ENCODE measurements at places on chromosomes 3 and 15. TPM values are rescaled to one million over a fixed set of nuclear protein-coding genes. Genes with fewer than 3 reads are reported as not detected.

DNA sequence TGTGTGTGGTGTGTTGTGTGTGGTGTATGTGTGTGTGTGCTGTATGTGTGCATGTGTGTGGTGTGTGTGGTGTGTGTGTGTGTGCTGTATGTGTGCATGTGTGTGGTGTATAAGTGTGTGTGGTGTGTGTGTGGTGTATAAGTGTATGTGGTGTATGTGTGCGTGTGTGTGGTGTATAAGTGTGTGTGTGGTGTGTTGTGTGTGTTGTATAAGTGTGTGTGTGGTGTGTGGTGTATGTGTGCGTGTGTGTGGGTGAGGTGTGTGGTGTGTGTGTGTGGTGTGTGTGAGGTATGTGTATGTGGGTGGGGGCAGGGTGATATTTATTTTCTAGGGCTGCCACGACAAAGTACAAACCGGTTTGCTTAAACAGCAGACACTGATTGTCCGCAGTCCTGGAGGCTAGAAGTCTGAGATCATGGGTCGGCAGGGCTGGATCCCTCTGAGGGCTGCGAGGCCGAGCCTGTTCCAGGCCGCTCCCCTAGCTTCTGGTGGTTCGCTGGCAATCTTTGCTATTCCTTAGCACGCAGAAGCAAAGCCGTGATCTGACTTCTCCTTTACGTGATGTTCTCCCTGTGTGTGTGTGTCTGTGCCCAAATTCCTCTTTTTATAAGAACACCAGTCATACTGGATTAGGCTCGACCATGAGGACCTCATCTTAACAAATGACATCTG lies 160.2 kb downstream of the XXYLT1 start:
- no peak for DNase-seq

DNA sequence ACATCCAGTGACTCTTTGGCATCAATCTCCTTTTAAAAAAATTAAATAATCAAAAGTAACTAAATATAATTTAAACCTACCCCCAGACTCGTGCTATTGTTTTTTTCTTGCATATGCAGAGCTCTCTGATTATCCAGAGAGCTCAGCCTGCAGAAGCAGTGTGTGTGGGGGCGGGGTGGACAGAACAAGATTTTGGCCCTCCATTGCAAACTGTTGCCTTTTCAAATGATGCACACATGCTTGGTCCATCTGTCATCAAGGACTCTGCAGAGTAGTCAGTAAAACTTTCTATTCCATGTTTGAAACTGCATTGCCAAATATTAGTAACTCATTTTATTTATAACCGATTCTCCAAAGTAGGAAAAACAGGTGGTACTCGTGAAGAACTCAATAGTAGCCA lies 28.6 kb upstream of the STXBP5L start:
- DNase-seq = no peak

Gene MYL3
- not detected for total RNA-seq

Gene FBXW12
- total RNA-seq = not detected

Gene LRTM1
- total RNA-seq = not detected

Gene STAB1
- 4.5 TPM for total RNA-seq
